Cortex of kidney (tissue), 1 donor: ENCODE measurements at places on chromosomes 3 and 15.

GRCh38 chr3:179046497-179047353, 24.9 kb downstream of the ZMAT3 start:
- no peak for DNase-seq

- no peak for DNase-seq
Observed at GRCh38 chr3:185087419-185087818, 65.4 kb downstream of the C3orf70 start.

GRCh38 chr3:29410220-29410619, 129.3 kb downstream of the RBMS3 start:
- DNase-seq: no peak

- DNase-seq: no peak
Observed at GRCh38 chr3:158696618-158697017, 24.2 kb upstream of the LXN start.

- DNase-seq: no peak
Observed at GRCh38 chr3:129230311-129231019, 18.9 kb upstream of the COPG1 start.

DNA sequence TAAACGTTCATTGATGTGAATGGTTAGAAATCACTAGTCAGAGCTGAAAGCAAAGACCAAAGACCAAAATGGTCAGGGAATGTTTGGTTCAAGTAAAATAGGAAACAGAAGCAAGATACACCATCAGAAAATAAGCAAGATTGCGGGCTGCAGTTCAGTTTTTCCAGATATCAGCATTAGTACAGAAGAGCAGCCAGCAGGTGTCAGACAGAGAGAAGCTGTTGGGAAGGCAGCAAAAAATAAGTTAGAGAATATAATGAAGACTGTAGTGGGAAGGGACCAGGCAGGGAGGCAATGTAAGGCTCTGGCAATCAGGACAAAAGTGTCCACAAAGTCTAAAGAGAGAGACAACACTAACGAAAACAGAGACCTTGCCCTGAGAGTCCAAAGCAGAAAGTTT, 639.4 kb upstream of the NAALADL2 start:
- no peak for DNase-seq

DNA sequence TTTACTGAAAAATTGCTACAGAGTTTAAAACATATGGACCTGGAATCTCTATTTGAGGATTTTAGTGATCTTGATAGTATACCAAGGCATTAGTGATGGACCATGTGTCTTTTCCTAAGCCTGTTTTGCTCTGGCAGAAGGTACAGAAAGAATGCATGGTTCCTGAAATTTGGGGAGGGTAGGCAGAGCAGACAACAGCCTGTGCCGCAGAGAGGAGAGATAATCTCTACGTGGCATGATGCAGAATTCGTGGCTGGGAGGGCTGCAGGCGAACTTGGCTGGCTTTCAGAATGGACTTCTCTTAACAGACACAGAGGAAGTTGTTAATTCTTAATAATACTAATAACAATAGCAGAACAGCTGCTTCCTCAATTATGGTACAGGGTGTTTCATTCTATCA, 137.5 kb upstream of the FOXB1 start:
- DNase-seq: no peak

DNA sequence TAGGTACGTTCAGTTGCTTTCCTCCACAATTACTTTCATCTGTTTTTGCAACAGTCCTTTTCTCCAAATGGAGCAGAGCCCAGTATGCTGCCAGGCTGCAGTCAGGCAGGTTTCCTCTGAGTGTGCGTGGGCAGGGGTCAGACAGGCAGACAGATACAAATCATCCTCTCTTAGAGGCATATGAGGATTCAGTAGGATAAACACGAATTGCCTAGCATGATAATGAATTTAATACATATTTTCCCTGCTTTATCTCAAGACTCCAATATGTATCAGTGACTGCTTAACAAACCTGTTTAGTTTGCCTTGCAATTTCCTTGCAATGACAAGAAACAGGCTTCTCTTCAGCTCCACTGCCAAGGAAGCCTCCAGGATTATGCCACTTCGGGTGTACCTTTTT, 140.7 kb upstream of the NR2E3 start:
- no peak for DNase-seq

GRCh38 chr15:56749982-56750381, 16.7 kb upstream of the ZNF280D start:
- no peak for DNase-seq

DNA sequence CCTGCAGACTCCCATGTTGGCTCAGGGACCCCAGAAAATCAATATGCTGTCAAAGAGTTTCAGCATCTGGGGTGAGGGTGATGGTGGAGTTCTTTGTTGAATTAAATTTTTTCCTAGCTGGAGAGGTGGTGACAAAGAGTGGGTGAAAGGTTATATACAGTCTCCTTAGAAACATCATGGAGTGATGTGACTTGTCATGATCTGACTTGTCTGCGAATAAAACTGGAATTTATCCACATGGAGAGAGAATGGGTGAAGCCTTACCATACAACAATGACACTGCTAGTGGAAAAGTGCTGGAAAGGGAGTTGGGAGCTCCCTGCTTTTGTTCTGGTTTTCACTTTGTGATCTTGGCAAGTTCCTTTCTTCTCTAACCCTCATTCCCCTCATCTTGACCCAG, 75.0 kb downstream of the ARNT2 start:
- no peak for DNase-seq

DNA sequence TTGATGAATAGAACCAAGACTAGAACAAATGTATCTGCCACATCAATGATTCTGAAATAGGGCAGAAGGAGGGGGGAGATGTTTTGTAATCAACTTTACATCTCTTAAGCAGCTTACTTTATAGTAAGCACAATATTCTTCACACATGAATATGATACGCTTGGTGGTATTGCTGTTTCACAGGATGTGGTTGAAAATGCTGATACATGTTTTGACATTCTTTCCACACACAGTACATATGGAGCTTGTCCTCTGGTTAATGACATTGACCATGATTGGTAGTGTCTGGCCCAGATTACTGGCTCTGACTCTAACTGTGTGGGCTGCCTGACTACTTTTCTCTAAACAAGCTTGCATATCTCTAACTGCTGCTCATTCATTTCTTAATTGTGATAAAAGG, 168.9 kb downstream of the KLHL25 start:
- DNase-seq: no peak

DNA sequence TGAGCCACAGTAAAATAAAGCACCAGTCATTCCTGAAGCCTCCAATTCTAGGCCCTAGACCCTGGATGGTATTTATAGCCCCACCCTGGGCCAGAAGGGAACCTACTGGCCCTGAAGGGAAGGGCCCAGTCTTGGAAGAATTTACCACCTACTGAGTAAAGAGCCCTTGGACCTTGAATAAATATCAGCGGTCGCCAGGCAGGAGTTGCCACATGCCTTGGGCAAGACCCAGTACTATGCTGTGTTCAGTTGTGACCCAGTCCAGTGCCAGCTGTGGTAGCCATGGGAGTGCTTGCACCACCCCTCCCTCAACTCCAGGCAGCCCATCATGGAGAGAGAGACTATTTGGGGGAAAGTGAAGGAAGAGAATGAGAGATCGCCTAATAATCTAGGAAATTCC, 27.0 kb downstream of the NCBP2 start:
- no peak for DNase-seq

DNA sequence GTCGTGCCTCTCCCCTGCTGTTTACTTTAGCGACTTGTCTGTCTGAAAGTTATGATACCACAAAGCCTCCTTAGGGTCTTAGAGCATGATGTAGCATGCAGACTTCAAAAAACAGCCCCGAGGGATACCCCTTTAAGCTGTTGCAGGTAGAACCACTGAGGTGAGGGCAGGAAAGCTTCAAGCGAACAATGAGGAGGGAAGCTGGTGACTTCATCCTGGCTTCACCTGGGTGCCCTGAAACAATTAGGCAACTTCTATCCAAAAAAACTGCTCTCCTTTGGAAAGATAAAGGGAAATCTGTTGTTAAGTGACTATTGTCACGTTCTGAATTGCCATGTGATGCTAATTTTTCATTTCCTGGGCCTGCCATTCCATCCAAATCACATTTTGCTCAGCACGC, 231.6 kb downstream of the SOX2 start:
- DNase-seq: no peak

GRCh38 chr3:156675830-156676767, 1.7 kb downstream of the TIPARP start:
- no peak for DNase-seq
